ENCODE measurements at places on chromosomes 5 and 9.

DNA sequence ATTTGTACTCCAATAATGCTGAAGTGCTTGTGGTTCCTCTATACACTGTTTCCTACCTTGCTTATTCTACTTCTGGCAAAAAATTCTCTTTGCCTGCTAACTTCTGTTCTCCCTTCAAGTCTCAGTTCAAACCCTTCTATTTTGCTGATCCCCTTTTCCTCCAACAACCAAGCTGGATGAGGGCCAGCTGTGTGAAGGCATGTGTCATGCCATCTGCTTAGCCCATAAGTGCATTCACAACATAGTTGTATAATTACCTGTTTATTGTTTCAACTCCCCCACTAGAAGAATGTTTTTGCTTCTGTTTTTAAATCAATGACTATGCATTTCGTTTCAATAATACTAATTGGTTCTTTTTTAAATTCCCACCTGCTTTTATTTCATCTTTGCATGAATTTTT lies 1951.4 kb upstream of the WWC1 start:
- DNase-seq: no peak

GRCh38 chr9:96171728-96172127 lies 130.2 kb downstream of the HSD17B3 start:
- DNase-seq: no peak

DNA sequence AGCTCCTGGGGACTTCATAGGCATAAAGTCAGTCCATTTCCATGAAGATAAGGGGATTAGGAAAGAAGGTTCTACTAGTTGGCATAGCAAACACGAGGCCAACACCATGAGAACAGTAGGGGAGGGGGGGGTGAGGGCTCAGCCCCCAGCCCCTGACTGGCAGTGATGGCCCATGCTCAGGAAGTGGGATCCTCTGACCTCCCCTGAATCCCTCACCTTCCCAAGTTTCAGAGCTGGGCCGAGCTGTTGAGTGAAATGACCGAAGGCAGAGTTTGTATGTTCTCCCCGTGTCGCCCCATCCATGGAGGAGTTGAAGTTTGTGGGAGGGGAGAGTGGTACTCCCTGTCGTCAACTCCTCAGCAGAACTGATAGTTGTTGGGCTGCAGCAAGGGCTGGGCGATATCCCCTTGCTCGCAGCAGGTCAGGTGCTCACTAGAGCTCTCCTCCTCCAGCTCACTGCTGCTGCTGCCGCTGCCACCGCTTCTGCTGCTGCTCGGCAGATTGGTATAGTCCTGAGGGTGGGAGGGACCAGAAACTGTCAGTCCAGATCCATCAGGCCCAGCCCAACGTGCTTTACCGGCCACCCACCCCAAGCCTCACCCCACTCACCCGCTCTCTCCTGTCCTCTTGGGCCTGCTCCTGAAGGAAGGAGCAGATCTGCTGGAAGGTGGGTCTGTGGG lies 32.5 kb downstream of the CSF1R start:
- no peak for DNase-seq

DNA sequence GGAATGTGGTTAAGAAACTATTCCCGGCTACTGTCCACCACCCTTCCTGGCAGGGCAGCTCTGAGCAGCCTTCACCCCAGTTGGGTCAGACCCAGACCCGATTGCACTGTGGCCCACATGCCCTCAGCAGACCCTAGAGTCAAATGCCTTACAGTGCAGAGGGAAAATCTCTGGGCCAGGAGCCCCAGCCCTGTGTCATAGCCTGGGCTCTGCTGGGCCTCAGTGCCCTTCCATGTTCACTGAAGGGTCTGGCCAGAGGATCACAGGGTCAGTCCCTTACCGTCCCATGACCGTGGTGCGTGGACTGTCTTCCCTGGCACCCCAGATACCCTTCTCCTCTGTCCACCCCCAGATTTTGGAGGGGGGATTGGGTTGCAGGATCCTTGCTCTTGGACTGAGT lies 73.5 kb upstream of the COL5A1 start:
- no peak for DNase-seq

DNA sequence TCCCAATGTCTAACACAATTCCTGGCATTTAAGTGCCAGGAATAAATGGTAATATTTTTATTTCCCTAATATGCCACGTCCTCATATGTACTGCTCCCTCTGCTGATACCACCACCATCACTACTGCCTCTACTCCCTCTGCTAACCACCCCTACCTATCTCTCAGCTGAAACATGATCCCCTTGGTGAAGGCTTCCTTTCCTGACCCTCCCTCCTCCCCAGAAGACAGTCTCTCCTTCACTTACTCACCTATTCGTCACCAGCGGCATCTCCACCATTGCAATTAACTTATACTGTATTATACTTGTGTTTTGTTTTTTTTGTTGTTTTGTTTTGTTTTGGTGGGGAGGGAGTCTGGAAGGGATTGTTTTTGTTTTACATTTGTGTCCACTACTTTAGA lies 4.8 kb downstream of the DENND1A start:
- no peak for DNase-seq

DNA sequence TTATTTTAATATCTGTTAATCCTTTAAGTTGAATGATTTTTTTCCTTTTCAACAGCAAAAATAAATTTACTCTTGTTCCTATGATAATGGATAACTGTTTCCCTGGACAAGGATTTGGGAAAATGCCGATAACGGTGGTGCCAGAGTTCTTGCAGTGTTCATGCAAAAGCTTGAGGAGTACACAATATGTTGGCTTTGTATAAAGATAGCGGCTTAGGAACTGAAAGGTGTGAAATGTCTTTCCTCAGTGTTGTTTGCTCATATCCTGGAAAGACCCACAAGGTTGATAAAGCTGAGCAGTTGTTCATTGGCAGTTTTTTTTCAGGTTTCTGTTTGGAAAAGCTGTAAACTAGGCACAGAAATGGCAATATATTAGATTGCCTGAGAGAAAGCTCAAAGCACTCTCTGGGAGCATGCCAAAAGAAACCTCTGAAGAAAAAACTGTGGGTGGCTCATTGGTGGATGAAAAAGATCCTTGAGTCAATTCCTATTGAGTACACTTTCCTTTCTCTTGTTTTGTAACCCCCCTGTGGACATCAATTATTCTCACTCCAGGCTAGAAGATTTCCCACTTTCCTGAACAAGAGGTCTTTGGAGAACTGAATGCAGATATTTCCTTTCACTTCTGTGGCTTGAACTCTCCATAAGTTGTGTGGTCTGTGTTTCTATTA lies 117.2 kb upstream of the RGMB start:
- DNase-seq: no peak

DNA sequence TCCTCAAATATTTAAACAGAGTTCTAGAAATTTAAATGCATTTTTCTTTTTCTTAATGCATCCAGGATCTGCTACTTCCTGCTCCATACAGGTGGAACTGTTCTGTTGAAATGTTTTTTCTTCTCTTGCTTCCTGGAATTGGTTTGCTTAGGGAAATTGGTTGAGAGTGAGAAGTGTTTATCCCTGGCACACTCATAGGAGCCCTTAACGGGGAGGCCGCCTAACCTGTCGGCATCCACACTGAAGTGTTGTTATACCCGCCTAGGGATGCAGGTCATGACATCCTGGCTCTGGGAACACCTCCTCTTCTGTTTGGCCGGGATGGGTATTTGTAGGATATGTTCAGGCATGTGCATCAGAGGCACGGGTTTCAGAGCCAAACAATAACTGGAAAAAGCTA lies 239.7 kb downstream of the GADD45G start:
- DNase-seq: no peak

- DNase-seq: no peak
Measured at GRCh38 chr5:33816791-33817190, 75.0 kb downstream of the ADAMTS12 start.

GRCh38 chr5:102971676-102972293 lies 148.2 kb downstream of the GIN1 start:
- DNase-seq: peak; percentile 28

GRCh38 chr9:128987805-128988204 lies 40.3 kb downstream of the NUP188 start:
- peak; percentile 14 for DNase-seq
